ENCODE measurements at places on chromosomes 16 and 17.
A peak's percentile ranks its signal among the peaks of the same experiment; 100 is the strongest.

DNA sequence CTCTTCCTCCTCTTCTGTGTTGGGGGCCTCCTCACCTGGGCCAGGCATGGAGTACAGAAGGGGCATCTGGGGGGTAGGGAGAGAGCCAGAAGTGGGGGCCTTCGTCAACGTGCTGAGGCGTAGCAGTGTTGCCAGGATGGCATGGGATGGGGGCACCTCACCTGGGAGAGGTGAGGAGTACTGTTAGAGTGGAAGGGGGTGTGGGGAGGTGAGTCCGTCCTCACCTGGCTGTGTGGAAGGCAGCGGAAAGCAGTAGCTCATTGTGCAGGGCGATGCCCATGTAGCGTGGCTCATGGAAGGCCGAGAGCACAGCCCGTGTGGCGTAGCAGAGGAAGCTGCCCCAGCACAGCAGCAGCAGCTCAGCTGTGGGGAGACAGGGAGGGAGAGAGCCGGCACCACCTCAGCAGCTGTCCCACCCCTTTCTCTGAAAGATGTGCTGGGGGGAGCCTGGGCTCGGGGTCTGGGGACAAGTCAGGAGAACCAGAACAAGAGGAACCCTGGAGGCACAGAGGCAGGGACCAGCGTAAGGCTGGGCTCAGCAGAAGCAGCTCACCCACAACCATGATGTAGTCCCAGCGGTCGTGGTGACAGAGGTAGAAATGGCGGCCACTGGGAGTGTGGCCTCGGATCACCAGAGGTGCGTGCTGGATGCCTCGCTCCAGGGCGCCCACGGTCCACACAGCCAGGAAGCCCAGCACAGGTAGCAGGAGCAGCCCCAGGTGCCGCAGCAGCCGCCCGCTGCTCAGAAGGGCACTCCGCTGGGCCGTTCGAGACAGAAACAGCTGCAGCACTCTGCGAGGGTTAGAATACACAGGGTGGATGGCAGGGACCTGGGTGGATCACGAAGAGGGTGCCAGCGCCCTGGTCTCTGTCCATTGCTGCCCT, 9.0 kb downstream of the GPR179 start:
- DNase-seq, result no peak

- peak; percentile 74 for DNase-seq
Measured at GRCh38 chr16:57620335-57621231, 7.8 kb upstream of the ADGRG1 start.

- no peak for DNase-seq
Measured at GRCh38 chr17:27473748-27474609, 17.7 kb downstream of the KSR1 start.

- DNase-seq, result peak; percentile 65
Measured at GRCh38 chr16:27847030-27847550, 216.4 kb downstream of the GSG1L start.

- DNase-seq, result no peak
Measured at GRCh38 chr17:82441691-82442487, 8.7 kb downstream of the CYBC1 start.

GRCh38 chr17:57739402-57740234, 5.5 kb downstream of the CCDC182 start:
- peak; percentile 59 for DNase-seq

GRCh38 chr17:3647769-3648555, 11.4 kb downstream of the CTNS start:
- DNase-seq, result peak; percentile 79

- no peak for DNase-seq
Measured at GRCh38 chr17:39813631-39814030, 50.5 kb downstream of the IKZF3 start.

DNA sequence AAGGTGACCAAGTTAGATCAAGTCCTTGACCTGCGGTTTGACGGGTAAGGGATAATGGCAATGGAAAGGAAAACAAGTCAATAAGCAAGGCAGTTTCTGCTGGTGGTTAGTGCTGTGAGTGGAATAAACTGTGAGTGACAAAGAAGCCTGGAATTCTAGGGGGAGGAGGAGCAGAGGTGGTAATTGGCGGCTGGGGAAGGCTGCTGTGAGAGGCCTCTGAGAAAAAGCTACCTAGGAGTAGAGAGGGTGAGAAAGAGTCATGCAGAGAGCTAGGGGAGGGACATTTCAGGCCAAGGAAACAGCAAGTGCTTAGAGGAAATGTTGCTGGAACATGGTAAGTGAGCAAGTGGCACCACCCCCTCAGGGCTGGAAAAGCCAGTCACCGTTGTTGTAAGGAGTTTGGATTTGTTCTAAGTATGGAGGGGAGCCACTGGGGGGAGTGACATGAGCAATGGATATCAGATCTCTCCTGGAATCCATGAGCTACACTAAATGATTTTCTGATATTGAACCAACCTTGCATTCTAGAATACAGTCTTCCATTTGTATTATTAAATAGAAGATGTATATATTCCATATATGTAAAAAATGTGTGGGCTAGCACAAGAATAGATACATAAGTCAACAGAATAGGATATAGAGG, 6.7 kb downstream of the NLRC3 start:
- no peak for DNase-seq

GRCh38 chr17:8120520-8121406, 2.4 kb upstream of the ALOXE3 start:
- DNase-seq, result peak; percentile 79

DNA sequence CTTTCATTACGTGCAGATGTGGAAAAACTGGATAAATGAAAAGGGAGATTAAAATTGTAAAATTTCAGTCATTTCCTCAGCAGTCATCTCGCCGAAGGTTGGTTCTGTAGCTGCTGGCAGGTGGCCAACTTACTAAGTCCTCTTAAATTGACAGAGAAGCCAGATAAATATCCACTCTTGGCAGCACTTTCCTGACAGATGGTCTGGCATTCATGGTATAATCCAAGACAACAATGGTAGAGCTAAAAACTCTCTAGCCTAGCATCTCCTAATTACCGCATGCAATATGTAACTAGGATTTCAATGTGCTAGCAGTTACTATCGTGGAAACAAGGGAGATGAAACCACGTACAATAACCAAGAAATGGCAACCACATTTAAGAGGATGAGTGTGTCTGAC, 306.3 kb downstream of the CNTNAP4 start:
- peak; percentile 79 for DNase-seq

DNA sequence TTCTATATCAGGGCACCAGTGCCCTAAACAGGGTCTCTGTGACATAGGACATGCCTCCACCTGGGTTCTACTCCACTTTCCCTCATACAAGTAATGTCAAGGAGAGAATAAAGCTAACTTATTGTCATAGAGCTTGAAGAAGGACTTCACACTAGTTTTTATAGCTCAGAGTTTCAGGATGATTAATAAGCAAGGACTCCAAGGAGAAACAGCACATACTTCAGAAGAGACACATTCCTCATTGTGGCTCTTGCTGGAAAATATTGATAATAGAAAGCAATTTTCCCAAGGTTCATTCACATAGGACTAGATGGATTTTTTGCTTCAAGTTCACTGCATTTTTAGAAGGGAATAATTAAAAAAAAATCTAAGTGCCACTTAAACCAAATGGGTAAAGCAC, 133.3 kb downstream of the CA10 start:
- DNase-seq, result no peak

GRCh38 chr16:31196324-31197088, 6.1 kb downstream of the PYCARD start:
- DNase-seq, result no peak

DNA sequence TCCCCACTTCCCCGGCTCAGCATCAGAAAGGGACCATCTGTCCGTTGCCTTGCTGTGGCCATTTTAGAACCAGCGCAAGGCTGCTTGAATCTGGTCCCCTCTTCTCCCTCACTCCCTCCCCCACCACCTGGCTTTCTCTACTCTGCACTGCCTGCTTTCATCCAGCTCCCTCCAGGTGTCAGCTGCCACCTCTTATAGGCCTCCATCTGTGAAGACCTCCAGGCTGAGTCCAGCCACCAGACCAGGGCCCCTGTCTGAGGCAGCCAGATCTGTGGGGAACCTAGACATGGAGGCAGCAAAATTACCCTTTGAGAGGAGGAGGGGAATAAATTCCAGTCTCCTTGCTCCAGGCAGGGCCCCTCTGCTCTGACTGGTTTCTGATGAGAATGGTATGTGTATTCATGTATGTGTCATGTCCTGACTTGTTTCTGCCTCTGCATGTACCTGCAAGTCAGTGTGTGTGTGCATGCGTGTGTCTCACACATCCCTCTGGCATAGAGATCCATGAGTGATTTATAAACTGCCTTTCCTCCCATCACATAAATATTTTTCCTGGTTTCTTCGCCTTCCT, 21.1 kb downstream of the MINK1 start:
- DNase-seq, result peak; percentile 54

GRCh38 chr16:86727131-86727530, 148.8 kb downstream of the FOXL1 start:
- no peak for DNase-seq

DNA sequence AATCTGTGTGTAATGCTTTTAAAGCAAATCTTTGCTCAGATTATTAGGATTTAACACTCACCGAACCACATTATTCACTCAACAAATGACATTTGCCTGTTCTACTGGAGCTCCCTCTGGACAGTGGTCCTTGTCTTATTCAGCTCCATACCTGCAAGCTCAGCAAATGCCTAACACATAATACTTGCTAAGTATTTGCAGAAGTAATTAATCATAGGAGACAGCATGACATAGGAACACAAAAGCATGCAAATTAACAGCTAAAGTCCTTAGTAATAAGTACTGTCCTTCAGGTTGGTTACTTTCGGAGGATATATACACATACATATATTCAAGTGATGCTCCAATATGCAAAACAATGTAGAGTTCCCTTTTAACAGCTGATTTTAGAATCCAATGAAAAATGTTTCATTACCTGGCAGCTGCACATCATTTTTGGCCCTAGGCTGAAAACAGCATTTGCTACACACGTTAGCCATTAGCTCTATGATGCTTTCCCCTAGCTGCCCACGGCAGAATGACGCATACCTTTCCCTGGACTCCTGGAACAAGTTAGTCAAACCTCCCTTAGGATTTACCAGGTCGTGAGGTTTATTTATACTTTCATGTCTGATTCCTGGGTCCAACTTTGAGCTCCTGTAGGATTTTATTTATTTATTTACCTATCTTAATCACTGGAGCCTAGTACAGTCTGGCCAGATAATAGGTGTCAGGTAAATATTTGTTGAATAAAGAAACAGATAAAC, 8.6 kb downstream of the BRD7 start:
- peak; percentile 12 for DNase-seq

- no peak for DNase-seq
Measured at GRCh38 chr17:80191192-80191591, 21.4 kb downstream of the CARD14 start.

DNA sequence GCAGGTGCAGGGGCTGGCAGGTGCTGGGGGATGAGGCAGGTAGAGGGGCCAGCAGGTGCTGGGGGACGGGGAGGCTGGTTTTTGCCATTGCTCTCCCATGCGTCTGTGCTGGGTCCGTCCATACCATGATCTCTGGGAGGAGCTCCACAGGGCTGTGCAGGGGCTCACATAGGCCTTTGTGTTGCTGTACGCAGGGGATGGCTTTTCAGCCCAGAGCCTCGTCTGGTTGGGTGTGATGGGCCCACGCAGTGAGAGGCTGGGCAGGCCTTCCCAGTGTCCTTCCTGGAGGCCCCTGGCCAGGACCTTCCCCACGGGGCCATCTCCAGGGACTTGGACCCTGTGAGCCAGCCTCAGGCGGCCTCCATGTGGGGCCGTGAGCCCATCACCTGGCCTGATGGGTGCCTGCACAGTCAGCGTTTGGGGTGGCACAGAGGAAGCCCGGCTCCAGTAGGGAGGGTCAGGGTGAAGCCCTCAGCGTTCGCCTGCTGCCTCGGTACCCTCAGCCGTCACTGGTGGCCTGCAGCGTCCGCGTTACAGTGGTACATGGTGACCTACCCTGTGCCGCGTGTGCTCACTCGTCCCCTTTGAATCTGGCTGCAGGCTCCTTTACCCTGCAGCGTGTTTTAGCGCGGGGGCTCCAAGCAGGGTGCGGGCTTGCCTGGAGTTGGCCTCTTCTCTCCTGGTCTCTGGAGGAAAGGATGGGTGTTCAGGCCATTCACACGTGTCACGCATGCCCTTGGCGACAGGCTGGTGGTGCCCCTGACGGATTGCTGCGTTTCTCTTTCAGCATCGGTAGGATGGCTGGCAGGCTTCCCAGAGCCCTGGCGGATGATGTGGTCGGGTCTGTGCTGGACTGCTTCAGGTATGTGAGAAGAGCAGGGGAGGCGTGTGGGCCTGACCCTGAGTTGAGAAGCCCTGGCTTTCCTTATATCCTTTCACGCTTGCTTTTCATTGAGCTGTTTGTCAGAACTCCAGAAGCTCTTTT, 30.6 kb downstream of the ZNF750 start:
- DNase-seq, result no peak

GRCh38 chr17:72811976-72812687, 280.4 kb downstream of the SLC39A11 start:
- DNase-seq, result no peak

DNA sequence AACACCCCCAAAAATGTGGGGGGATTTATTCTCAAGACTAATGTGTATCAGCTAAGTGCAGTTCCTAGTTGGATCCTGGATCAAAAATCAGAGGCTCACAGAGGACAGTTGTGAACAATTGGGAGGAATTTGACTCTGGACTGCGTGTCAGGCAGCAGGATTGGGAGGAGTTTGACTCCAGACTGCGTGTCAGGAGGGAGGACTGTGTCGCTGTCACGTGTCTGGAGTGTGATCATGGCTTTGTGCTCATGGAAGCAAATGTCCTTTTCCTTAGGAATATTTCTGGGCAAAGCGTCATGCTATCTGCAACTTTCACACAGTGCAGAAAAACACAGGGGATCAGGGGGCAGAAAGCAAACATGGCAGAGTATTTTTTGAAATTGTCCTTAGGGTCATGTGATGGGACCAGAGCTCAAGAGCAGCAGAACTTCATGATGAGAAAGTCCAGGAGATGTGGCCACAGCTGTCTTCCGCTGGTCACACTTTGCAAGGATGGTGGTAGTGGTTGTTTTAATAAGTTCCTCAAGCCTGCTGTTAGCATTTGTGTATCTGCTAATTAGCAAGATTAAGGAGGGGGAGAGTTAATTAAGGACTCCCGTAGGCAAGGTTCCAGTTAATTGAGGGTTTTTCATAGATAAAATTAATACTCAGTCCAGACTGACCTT, 122.0 kb upstream of the CHMP6 start:
- no peak for DNase-seq

- no peak for DNase-seq
Measured at GRCh38 chr16:2184962-2185361, 11.4 kb downstream of the CASKIN1 start.

DNA sequence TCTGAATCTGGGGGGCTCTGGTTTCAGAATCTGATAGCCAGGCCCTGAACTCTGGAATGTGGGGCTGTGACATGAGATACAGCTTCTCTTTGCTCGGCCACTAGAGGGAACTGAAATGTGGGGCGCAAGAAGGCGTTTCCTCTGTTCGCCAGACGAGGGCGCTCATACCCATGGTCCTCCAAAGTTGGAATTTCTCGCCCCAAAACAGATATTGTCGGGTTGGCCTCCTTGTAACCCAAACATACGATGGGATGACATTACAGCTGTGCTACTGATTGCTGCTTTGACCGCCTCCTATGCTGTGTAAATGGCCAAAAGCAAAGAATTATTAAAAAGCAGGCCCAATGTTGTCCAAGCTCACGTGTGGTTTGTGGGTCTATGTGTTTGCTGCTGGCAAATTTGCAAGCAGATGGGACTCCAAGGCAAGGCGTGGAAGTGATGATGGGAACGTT, 13.1 kb upstream of the MSI2 start:
- peak; percentile 85 for DNase-seq

- DNase-seq, result no peak
Measured at GRCh38 chr17:70609566-70609965, 440.2 kb downstream of the KCNJ2 start.

- no peak for DNase-seq
Measured at GRCh38 chr17:47603830-47604597, 45.7 kb upstream of the KPNB1 start.

GRCh38 chr17:4054446-4054845, 88.4 kb downstream of the ZZEF1 start:
- no peak for DNase-seq

GRCh38 chr17:66682283-66682682, 152.6 kb upstream of the CACNG5 start:
- DNase-seq, result no peak

Data from eye (tissue), 1 donor.